ENCODE measurements at places on chromosomes 7 and 10.

GRCh38 chr7:96040250-96040772 is 268.0 kb downstream of the DYNC1I1 start:
- DNase-seq: no peak

DNA sequence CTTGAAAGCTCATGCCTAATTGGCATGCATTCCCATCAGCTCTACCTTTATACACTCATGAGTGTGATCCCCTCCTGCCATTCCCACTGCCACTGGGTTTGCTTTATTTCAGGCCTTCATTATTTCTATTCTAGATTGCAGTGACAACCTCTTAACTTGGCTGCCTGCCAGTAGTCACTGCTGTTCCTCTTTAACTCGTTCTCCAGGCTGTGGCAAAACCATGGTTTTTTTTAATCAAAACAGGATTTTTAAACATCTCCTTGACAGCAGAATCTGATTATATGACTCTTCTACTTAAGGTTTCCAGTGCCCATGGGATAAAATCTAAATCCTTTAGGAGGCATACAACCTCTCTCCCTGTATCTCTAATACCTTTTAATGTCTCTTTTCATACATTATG is 223.7 kb upstream of the PCDH15 start:
- DNase-seq: no peak

- no peak for DNase-seq
These were observed 10.7 kb downstream of the NODAL start for GRCh38 chr10:70430493-70431445.

DNA sequence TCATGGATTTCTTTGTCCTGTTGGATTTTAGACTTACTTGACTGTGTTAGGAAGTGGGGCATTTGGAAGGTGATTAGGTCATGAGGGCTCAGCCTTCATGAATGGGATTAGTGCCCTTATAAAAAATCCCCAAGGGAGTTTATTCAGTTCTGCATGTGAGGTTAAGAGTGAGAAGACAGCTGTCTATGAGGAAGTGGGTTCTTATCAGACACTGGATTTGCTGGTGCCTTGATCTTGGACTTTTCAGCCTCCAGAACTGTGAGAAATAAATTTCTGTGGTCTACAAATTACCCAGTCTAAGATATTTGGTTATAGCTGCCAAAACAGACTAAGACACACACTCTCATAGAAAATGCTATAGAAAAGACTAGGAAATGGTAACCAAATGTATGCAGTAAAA is 724.7 kb upstream of the FZD8 start:
- no peak for DNase-seq

GRCh38 chr10:62617652-62618051 is 186.9 kb upstream of the ADO start:
- no peak for DNase-seq
